ENCODE measurements at places on chromosomes 4 and X.

DNA sequence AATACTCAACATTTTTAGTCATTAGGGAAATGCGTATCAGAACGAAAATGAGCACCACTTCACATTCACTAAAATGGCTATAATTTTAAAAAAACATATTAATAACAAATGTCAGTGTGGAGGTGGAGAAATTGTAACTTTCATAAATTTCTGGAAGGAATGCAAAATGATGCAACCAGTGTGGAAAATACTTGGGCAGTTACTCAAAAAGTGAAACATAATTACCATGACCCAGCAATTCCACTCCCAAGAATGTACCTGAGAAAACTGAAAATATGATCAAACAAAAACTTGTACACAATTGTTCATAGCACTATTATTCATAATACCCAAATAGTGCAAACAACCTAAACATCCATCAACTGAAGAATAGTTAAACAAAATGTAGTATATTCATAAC lies 76.1 kb upstream of the FAM241A start:
- no peak for DNase-seq

DNA sequence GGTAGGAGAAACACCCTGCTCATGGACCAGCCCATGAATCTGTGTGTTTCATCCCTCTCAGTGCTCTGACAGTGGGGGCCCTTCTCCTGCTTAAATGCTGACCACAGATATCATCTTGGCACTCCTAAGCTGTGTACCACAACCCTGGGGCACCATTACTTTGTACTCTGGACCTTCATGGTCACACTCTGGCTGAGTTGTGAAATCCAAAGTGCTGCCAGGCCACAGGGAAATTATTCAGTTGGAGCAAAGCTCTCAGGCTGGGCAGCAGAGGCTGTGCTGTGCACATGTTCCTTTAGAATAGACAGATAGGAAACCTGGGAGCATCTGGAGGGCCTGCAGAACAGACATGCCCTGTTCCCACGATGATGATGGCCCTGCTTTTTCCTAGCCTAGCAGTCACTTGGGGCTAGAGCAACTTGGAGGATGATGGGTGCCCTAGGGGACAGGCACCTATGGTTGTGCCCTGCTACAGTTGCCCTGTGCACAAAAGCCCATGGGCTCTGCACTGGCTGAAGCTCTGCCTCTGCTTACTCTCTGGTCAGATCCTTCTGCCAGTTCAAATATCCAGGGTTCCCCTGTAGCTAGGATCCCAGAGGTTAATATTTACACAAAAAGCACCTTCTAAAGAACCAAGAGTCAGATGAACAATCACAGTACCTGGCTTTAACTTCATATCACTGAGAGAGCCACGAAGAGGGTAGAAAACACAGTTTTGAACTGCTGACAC lies 48.5 kb upstream of the CDX4 start:
- no peak for DNase-seq

DNA sequence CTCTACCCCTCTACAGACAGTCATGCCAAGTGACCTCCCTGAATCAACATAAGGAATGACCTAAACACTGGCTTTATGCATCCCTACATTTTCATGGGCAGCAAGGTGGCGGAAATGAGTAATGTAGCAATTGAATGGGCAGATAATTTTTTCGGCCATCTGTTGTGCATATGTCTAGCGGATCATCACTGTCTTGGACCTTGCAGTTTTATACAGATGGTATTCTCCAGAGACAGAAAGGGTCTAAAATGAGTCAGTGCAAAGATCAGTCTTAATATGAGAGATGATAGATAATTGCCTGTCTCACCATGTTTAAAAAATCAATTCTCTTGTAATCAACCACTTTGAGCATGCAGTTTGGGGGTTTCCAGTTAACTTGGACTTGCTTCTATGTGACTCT lies 177.3 kb upstream of the DKK2 start:
- no peak for DNase-seq

GRCh38 chr4:12507868-12508481 lies 976.2 kb downstream of the RAB28 start:
- no peak for DNase-seq

DNA sequence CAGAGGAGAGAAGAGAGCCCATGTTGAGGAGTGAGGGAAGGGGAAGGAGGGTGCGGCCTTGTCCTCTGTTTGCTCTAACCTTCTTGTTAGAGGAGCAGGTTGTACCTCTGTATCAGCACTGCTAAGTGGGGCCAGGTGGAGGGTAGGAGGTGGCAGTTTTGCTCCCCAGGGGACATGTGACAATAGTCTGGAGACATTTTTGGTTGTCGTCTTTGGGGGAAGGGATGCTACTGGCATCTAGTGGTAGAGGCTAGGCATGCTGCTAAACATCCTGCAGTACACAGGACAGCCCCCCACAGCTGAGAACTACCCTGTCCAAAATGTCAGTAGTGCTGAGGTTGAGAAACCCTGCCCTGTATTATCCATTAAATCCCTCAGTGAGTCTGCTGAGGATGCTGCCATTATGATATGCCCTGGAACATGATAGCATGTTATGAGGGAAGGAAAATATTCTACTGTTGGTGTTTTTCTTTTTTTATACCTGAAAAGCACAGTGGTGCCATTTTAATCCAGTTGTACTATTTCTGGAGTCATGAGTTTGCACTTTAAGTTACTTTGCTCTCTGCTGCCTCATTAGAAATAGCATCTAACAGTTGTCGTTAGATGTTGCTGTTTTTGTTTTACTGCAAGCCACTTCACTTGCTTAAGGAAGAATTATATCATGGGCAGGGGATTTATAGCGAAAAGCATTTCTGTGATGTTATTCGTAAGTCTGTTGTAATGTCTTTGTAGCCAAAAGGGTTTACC lies 90.6 kb downstream of the LRP2BP start:
- no peak for DNase-seq

- no peak for DNase-seq
Measured at GRCh38 chr4:46852800-46853199, 56.2 kb downstream of the COX7B2 start.

GRCh38 chr4:174358410-174358809 lies 74.7 kb downstream of the CEP44 start:
- no peak for DNase-seq

GRCh38 chrX:110692866-110693265 lies 102.8 kb downstream of the CHRDL1 start:
- no peak for DNase-seq

- no peak for DNase-seq
Measured at GRCh38 chrX:37686369-37686995, 891 bp downstream of the XK start.

- DNase-seq, result no peak
Measured at GRCh38 chr4:176011529-176011928, 54.1 kb upstream of the WDR17 start.

- DNase-seq, result no peak
Measured at GRCh38 chr4:13547485-13548041, 3.3 kb upstream of the NKX3-2 start.

GRCh38 chr4:162700358-162700757 lies 466.3 kb downstream of the NAF1 start:
- DNase-seq, result no peak

DNA sequence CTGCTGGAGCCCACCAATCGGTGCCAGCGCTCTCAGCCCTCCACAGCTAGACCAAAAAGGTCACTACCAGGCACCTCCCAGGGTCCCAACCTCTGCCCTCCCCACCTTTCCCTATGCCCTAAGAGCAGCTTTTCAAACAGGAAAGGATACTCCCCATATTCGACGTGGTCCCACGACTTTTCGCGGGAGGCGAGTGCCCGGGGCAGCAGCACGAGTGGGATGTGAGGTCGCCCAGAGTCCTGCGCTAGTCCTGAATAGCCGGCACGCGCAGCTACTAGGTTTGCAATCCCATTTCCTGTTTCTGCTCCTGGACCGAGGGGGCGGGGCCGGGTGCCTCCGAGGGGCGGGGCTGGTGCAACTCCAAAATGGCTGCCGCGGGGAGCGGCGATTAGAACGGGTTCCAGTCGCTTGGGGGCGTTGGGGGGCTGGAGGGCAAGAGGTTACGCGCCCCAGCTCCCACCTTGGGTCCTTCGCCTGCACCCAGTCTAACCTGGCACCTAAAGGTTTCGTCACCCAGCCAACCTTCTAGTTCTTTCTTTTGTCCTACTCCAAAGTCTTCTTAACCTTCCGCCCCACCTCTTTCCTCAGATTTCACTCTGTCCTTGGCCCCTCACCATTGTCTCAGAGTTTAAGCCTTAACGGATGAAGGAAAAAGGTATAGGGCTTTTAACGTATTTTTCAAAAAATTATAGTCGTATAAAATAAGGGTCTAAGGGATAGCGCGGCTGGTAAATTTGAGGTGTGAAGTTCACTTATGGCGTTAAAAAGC lies 85.0 kb upstream of the TENT5D start:
- DNase-seq, result no peak

GRCh38 chrX:110699109-110699508 lies 96.5 kb downstream of the CHRDL1 start:
- no peak for DNase-seq

GRCh38 chrX:40864972-40865371 lies 129.6 kb upstream of the MED14 start:
- DNase-seq, result no peak

GRCh38 chr4:161457311-161457710 lies 706.5 kb downstream of the FSTL5 start:
- no peak for DNase-seq

DNA sequence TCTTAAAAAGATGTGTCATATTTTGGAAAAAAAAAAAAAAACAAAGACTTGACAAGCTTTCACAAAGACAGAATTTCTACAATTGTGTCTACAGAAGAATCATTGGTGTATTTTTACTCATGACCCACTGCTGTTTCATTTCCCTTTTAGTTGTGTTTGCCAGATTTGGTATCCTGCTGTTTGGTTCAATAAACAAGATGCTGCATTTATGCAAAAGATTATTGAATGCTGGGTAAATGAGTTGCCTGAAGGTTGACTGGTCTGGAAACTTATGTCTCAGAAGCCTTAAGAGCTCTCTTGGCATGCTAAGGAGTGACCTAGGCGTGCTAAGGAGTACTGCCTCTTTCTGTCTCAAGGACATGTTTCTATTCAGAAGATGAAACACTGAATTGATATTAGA lies 64.9 kb upstream of the NPY2R start:
- no peak for DNase-seq

DNA sequence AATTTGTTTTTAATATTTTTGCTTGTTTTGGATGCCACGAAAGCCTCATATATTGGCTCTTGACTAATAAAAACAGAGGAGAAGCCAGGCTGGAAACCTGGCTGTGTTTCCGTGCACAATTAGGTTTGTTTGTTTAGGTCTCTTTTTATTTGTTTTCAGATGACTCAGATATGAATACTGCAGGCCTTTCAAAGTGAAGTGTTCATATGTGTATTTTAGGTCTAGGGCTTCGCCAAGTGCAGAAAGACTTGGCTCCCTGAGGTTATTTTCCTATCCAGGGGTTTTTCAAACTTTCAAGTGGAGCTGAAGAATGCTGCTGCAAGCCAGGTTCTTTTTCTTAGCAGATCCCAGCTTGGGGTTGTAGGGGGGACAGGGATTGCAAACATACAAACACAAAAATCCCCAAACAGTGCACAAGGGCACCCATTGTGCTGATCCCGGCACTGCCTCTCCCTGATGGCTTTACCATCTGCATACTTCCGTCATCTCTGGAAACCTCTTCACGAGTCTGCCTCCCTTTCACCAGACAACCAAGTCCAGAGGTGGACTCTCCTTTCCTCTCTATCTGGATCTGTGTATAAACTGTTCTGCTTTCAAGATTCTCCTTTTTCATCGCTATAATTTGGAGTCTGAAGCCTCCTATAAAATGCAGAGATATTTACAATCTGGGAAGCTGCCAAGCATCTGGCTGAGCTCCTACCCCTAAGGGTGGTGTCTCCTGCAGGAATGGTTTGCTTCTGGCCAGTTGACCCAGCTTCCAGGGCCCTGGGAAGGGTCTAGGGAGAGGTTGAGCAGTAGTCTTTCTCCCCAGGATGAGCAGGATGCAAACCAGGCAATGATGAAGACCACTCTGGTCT lies 108.6 kb downstream of the SMIM20 start:
- DNase-seq, result no peak

DNA sequence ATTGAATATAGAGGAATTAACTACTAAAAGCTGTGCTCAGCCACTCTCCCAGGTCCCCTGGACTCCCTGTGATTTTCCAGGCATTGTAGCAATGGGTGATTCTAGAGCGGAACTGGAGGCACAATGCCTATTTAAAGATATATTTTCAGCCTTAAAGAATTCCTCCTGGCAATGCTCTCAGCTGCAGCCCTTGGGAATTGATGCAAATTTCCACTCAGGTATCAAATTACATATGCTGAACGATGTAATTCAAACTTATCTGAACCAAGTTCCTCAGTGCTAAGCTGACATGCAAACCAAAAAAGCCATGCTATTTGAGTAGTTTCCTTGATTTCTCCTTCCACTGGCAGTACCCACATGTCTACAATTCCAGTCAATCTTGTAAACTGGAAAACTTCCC lies 86.3 kb upstream of the GABRA3 start:
- no peak for DNase-seq

GRCh38 chr4:126718136-126718535 lies 914.6 kb upstream of the INTU start:
- no peak for DNase-seq

GRCh38 chr4:174538123-174538875 lies 16.0 kb upstream of the HPGD start:
- no peak for DNase-seq

DNA sequence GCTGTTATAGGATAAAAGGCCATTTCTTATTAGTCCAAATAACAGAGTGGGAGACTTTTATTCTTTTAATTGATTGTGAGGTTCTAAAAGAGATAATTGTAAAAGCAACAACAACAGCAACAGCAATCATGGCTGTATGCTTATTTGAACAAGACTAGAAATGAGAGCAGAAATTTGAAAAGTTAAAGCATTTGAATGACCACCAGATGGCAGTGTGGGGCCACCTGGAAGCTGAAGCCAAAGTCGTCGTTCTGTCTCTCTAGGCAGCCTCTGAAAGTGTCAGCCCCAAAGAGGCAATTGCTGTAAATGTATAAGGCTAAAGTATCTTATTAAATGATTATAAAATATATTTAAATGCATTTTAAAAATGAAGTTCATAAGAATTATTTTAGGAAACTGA lies 42.2 kb downstream of the SH2D1A start:
- DNase-seq, result peak; percentile 18

DNA sequence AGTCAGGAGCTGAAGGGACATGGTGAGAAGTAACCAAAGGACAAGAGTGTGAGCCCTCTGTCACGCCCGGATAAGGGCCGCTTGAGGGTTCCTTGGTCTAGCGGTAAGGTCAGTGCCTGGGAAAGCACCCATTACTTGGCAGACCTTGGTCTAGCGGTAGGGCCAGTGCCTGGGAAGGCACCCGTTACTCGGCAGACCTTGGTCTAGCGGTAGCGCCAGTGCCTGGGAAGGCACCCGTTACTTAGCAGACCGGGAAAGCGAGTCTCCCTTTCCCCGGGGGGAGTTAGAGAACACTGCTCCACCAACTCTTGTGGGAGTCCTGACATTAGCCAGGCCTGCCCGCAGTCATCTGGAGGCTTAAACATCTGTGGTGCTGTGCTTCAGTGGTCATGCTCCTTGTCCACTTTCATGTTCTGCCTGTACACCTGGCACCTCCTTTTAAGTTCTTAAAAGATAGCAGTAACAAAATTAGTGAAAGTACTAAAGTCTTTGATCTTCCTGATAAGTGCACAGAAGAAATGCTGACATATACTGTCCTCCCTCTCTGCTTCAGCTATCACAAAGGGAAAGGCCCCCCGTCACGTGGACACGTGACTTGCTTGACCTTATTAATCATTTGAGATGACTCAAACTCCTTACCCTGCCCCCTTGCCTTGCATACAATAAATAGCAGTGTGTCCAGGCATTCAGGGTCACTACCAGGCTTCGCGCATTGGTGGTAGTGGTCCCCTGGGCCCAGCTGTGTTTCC lies 9.3 kb upstream of the SEC24B start:
- DNase-seq, result no peak

GRCh38 chr4:107065201-107065600 lies 29.1 kb upstream of the DKK2 start:
- DNase-seq, result no peak

Data from stimulated activated CD8-positive, alpha-beta memory T cell treated with anti-CD3 and anti-CD28 coated beads, Interleukin-15, amount 100 ng/mL, for 4 hours (primary cell).